ENCODE measurements at places on chromosomes 16 and 17.

DNA sequence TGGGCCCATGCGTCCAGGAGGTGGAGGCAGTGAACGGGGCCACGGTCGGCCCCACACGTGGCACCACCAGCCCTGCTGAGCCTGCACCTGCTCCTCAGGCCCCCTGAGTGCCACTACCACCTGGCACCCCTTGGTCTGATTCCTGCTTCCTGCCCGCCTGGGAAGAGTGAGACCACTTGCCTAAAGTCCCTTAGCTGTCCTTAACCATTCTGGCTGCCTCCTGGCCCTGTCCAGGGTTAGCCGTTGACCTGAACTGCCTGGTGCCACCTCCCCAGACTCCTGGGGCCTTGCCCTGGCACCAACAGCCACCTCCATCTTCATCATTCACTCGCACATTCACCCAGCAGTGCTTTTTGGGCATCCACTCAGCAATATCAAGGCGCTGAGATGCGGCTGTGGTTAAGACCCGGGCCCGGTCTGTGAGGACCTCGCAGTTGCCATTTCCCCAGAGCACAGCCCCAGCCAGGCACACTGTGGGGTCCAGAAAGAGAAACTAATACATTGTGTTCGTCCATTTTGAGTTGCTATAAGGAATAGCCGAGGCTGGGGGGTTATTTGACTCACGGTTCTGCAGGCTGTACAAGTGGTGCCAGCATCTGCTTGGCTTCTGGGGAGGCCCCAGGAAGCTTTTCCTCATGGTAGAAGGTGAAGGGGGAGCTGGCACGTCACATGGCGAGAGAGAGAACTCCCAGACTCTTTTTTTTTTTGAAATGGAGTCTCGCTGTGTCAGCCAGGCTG lies 318.4 kb downstream of the SEC14L1 start:
- no peak for DNase-seq

- DNase-seq, result no peak
Observed at GRCh38 chr16:89855301-89855945, 18.0 kb upstream of the TCF25 start.

DNA sequence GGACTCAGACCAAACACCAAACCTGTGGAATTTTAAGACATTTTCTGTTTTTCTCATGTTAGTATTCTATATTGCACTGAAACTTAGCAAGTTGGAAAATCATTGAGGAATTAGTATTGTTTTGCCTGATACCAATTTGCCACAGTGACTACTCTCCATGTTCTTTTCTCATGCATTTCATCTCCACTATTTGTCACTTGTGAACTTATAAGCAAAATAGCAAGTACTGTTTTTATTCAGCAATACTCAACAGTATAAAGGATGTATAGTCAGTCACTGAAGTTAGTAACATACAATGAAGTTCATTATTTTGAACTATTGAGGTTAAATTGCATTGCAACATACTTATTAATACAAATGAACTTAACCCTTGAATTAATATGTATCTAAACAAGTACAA lies 5.8 kb upstream of the VPS35L start:
- DNase-seq, result no peak

GRCh38 chr17:9444687-9445086 lies 130.9 kb downstream of the STX8 start:
- no peak for DNase-seq

DNA sequence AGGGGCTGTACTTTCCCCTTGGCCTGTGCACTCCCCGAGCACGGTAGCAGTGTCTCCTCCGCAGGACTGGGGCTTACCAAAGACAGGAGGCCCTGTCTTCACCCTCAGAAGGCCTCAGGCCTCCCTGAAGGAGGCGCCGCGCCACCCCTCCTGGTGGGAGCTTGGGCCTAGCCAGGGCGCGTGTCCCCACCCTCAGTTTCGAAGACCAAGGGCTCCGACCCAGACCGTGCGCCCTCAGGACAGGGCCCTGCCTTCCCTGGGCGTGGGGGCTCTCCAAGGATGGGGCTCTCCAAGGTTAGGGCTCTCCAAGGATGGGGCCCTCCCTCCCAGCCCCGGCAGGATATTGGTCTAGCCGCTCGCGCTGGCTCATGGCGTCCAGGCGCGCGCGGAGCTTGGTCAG lies 11.8 kb downstream of the PLCD3 start:
- no peak for DNase-seq
